ENCODE measurements at places on chromosomes 4 and X.

GRCh38 chr4:42398871-42399331 lies 1.6 kb downstream of the SHISA3 start:
- no peak for DNase-seq

- no peak for DNase-seq
Measured at GRCh38 chr4:143421609-143422008, 84.9 kb downstream of the GAB1 start.

DNA sequence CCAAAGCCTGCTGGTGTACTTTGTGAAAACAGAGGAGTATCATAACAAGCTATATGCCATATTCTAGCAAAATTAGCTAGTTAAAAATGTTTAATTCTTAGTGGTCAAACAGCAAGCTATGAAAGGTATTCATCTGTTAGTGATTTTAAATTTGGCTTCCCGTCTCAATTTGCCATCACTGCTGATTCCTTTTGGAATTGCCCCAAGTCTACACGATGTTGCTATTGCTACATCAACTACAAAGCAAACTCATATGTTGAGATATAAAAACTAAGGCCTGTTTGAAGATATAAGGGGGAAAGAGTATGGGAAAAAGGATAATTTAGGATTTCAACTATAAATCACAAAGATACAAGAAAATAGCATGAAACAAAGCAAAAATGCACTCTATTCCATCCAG lies 146.1 kb downstream of the COL25A1 start:
- no peak for DNase-seq

DNA sequence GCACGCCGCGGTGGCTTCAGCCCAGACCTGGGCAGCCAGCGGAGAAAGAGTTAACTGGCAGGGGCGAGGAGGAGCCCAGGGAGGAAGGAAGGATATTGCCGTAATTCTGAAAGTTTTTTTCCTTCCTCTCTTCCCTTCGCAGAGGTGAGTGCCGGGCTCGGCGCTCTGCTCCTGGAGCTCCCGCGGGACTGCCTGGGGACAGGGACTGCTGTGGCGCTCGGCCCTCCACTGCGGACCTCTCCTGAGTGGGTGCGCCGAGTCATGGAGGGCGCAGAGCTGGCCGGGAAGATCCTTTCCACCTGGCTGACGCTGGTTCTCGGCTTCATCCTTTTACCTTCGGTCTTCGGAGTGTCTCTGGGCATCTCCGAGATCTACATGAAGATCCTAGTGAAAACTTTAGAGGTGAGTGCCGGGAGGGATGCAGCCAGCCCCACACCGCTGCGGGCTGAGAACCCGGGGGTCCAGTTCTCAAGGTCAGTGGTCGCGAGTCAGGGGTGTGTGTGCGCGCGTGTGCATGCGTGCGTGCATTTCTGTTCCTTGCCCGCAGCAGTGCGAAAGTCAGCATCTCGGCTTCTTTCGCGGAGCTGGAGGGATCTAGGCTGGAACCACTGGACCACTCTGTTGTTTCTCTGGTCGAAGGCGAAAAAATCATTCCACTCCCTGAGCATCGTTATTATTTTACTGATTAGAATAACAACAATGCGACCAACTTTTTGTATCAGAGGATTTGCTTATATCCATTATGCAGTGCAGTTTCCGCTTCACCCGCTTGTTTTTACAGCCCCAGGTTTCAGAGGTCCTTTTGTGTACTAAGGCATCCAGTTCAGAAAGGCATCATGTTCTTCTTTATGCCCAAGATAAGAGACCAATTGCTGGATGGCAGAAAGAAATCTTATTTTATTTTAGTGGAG lies 709 bp downstream of the GPAT3 start:
- no peak for DNase-seq

DNA sequence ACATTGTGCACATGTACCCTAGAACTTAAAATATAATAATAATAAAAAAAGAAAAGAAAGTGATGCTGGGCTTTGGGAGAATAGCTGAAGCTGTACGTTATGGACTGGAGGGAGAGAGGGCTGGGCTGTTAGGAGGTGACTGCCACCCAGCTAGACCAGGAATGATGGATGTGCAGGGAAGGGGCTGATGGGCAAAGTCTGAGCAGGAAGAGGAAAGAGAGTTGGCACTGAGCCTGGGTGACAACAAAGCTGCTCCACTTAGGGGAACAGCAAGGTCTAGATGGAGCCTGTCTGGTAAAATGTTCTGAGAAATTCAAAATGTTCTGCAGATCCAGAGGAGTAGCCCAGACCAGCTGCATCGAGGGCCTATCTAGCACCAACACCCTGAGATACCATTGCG lies 32.3 kb downstream of the MED28 start:
- DNase-seq = no peak

DNA sequence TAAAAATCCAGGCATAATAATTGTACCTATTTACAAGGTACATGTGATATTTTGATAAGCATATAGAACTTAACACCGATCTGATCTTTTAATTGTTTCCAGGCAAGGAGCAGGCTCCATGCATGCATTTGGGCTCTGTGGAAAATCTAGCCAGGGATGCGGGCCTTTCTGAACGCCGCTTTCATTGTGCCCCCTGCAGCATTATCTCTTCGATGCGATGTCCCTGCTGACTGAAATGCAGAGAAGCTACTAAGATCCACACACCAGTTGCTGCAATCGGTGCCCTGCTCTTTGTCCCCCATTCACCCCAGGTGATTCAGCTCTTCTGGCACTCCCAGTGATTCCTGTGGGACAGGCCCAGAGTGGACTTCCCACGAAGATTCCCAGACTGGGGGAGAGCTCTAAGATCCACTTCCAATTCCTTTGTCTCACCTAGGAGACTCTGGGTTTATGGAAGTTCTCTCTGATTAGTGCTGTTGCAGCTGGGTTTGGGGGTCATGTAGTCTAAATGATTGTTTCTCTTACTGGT lies 254.3 kb upstream of the AGA start:
- DNase-seq = no peak

GRCh38 chr4:86118711-86119110 lies 241.1 kb downstream of the MAPK10 start:
- DNase-seq = no peak

GRCh38 chr4:56082829-56083228 lies 134.1 kb downstream of the CEP135 start:
- DNase-seq = no peak

- no peak for DNase-seq
Measured at GRCh38 chr4:152961773-152962115, 25.6 kb downstream of the FHDC1 start.

GRCh38 chrX:149825424-149825823 lies 43.7 kb downstream of the MAGEA9 start:
- peak; percentile 62 for DNase-seq

DNA sequence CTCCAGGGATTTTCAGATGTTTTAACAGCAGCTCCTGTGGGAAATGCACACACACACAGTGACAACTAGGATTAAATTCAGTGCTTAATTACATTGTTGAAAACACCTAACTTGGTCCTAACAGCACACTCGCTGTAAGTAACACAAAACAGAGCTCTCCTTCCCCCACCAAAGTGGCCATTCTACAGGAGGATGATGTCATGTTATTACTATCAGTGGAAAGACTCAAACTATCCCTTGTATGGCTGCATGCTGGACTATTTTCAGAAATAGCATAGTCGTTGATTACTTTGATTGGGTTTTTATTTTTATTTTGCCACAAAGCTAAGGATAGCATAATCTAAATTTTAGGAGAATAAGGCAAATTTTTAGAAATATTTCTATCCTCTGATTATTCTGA lies 406.3 kb downstream of the SPRY1 start:
- no peak for DNase-seq

- no peak for DNase-seq
Measured at GRCh38 chr4:91746551-91746950, 557.2 kb upstream of the GRID2 start.

DNA sequence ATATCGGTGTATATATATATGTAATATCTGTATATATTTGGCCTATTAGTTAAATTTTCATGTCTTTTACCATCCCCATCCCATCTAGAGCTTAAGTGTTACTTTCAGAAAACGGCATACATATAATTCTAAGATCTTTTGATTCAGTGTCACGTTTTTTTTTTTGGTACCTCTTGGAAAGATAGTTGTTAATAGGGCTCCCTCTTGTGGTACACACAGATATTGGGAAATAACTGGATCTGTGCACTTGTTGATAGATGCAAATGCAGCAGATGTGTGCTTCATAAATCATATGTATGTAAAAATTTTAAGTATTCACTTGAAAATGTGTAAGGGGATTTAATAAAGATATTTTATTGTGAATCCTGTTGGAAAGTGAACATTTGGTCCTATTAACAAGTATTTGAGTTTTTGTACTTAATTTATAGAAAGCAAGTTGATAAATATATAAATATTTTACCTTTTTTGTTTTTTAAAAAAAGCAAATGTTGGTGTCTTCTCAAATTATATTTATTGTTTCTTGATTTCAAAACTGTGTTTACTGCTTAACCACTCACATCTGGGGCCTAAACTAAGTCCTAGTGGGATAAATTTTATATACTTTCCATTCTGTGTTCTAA lies 74.7 kb downstream of the PAQR3 start:
- no peak for DNase-seq

Data from activated naive CD4-positive, alpha-beta T cell treated with anti-CD3 and anti-CD28 coated beads, Interleukin-2, amount 10 ng/mL, durations not matched to agents 7 days and 5 days (primary cell).